ENCODE measurements at places on chromosomes 5 and 9.

DNA sequence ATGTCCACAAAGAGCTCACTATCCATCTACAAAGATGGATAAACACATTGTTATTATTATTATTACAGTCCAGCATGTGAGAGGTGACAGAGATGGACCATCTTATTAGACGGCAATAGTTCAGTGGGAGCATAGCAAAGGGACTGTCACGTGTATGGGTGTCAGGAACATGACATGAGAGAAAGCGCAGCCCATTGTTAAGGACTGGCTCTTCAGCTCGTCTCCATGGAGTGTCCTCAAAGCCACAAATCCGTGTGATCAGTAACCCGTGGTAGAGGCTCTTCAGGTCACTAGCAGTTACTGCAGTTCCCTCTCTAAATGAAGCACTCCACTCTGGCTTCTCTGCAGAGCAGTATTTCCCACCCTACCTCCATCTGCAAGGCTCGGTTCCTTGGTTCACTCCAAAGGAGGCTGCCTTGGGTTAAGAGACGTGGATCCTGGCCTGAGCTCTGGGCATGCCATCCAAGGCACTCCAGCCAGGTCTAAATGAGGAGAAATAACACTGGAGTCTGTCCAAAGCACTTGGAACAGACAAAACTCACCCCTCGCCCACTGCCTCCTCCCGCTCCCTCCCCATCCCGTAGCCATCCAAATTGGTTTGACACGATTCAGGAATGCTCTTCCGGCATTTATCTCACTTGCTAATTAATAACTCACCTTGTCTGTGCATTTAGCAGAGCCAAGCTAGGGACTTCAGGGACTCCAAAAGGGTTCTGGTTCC is 122.3 kb upstream of the WWC1 start:
- no peak for DNase-seq

- DNase-seq: peak; percentile 83
Measured at GRCh38 chr9:34454571-34455065, 3.8 kb downstream of the FAM219A start.

- no peak for DNase-seq
Measured at GRCh38 chr9:22986556-22986955, 539.9 kb downstream of the DMRTA1 start.

GRCh38 chr9:136714893-136715274 is 2.5 kb downstream of the DIPK1B start:
- DNase-seq: no peak

- DNase-seq: no peak
Measured at GRCh38 chr5:93395010-93395409, 186.0 kb downstream of the NR2F1-AS1 start.

GRCh38 chr5:90131383-90132133 is 278.0 kb downstream of the CETN3 start:
- DNase-seq: no peak
